ENCODE measurements at places on chromosomes 6 and 20. TPM values are rescaled to one million over a fixed set of nuclear protein-coding genes. Genes with fewer than 3 reads are reported as not detected.

DNA sequence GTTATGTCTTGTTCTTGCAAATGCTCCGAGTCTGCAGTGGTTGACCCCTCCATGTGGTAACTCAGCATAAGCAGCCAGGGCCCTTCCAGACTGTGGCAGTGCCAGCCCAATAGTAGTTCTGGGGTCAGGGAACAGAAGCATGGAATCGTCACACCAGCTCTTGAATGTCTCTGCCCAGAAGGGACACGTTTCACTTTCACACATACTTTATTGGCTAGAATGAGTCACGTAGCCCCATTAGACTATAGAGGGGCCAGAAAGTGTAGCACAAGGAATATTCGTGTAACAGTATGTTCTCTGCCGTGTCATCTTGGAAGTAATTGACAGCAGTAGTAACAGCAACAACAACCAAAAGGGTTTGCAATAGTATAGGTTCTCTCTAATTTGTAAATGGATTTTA, 254.7 kb downstream of the FARS2 start:
- no peak for DNase-seq

DNA sequence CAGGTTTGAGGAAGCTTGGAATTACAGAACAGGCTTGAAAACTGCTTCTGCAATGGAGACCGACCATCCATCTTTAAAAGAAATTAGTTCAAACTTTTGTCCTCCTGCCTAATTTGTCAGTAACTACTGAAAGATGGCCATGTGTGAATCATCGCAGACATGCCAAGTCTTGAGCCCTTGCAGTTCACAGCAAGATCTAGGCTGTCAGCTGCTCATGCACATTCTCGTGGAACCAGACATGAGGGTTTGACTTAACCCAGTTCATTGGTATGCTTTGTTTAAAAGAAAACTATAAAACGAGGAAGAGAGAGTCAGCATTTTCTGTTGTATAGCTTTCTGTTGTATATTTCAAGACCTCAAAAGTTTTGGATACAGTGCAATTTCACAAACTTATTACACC, 74.0 kb upstream of the SAMD5 start:
- no peak for DNase-seq

GRCh38 chr20:40431611-40432010, 257.4 kb downstream of the MAFB start:
- DNase-seq: no peak

The VSTM2L gene
- 2.1 TPM for total RNA-seq

GRCh38 chr6:94478133-94479005, 1059.0 kb upstream of the EPHA7 start:
- DNase-seq: no peak

DNA sequence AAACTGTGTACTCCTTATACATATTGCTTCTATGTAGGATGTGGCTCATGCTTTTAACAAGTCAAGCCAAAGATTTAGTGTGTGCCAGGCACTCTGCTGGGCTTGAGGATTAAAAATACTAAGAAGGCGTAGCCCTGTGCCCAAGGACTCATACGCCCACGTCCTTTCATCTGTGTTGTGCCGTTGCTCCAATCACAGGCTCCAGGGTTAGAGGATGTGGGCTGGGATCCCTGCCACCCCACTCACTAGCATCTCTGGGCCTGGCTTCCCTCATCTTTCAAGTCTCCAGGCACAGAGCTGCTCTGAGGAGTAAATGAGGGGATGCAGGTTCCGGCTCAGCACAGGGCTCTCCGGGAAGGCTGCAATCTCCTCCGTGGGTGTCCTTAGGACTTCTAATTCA, 214.2 kb downstream of the SYNDIG1 start:
- DNase-seq: no peak

The CSNK2B gene
- 189 TPM for total RNA-seq

The PAK5 gene
- total RNA-seq: 0.13 TPM

- no peak for DNase-seq
Observed at GRCh38 chr20:4666001-4666479, 55.7 kb upstream of the PRND start.

DNA sequence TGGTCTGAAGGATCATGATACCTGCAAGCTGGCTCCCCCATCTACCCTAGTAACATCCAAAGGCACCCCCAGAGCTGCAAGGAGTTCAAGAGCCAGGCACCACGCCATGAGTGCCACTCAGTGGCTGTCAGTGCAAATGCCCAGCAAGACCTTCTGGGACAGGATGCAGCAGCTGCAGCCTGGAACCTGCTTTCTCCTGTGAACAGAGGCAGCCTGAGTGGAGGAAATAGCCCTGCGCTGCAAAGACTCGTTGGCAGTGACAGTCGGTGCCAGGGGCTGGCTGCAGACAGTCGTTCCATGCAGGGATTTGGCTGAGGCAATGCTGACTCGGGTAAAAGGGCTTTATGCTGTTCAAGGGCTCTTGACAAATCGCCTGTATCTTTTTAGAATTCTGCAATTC, 15.7 kb upstream of the SSTR4 start:
- peak; percentile 44 for DNase-seq

The MATN4 gene
- 1.2 TPM for total RNA-seq

GRCh38 chr6:156471000-156471399, 306.2 kb upstream of the ARID1B start:
- no peak for DNase-seq

DNA sequence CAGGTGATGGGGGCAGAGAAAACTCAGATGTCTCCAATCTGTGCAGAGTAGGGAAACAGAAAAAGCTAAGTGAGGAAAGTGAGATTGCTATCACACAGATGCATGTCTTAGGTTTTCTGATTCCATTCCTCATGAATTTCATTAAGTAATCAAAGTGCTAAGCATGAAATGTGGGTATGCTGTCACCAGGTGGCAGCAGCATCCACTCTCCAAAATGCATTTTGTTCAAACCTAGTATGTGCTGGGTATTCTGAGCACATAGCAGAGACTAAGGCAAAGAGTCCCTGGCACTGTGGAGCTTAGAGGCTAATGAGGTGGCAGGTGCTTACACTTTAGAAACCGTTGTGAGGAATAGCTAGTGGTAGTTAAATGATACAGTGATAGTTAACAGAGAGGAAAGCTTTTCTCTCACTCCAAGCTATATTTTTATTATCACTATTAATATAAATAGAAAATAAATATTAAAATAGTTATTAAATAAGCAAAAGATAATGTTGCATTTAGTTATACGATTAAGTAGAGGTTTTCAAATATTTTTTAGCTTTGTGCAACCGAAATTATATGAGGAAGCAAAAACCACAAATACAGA, 179.5 kb downstream of the CDH26 start:
- DNase-seq: peak; percentile 4

DNA sequence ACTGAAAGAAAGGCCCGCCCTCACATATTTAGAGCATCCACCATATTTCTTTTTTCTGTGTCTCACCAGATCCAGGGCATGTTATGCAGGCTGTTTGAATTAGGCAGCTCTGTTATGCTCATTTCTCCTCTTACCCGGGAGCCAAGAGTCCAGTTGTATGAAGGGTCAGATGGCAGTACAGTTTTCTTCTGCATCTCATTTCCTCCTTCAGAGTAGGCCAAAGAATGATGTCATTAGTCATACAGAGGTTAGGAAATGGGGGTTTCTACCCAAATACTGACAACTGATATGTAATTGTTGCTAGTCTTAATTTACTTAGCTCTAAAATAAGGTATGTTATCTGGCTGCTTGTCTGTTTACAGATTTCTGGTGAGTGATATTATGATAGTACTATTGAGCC, 130.8 kb downstream of the SOBP start:
- DNase-seq: no peak

The KIAA0408 gene
- 0.38 TPM for total RNA-seq

The TRIM31 gene
- total RNA-seq: not detected

DNA sequence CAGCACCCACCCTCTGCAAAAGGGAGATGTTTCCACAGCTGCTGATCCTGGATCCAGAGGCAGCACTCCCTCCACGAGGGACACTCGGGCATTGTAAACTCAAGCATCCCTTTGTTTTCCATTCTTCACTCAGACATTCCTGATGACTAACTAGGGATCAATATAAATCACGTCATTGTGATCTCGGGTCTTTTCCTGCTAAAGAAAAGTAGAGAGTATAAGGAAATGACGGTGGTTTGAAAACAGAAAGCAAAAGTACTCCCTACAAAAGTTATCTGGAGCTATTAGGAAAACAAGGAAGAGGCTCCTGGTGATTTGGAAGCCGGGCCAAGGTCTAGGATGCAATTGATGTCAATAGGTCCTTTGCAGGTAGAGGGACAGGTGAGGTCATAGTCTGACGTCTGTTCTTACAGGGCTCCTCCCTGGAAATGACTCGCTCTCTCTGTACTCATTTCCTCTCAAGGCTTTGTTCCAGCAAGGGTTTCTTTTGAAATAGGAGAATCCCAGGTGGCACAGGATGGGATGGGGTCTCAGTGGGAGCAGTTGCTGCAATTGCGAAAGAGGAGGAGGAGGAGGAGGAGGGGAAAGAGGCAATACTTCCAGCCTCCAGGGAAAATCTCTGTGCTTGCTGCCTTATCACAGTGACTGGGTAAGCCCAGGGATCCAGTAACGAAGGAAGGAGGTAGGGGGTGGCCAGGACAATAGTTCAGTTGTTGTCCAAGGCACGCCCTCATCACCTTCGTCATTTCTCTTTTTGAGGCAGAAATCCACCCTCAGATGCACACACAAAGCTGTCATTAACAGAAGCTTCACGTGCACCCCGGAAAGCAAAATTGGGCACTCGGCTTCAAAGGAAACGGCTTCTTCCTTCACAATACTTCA, 222.8 kb downstream of the LY86 start:
- DNase-seq: no peak

GRCh38 chr6:33321227-33321626, 3.7 kb upstream of the ZBTB22 start:
- no peak for DNase-seq

GRCh38 chr6:37021356-37022129, 16.1 kb downstream of the FGD2 start:
- DNase-seq: no peak

DNA sequence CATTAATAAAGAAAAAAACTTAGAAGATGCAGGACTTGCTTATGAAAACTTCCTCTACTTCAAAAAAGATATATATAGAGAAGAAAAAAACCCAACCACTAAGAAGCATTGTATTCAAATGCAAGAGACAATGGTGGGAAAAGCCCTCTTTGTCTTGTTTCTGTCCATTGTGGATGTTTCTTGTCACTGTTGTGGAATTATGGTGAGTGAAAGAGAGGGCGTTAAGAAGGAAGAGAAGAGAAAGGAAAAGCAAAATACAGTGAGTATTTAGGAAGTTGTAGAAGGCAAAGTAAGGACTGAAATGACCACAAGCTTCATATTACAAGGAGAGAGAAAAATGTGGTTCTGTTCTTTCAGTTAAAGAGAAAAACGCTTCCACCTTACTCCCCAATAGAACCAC, 14.1 kb upstream of the THBD start:
- no peak for DNase-seq

- no peak for DNase-seq
Observed at GRCh38 chr6:1614448-1615150, 4.9 kb downstream of the FOXC1 start.

The GGTLC1 gene
- total RNA-seq: not detected

The BPIFB1 gene
- total RNA-seq: not detected

The CYP21A2 gene
- total RNA-seq: 0.33 TPM

DNA sequence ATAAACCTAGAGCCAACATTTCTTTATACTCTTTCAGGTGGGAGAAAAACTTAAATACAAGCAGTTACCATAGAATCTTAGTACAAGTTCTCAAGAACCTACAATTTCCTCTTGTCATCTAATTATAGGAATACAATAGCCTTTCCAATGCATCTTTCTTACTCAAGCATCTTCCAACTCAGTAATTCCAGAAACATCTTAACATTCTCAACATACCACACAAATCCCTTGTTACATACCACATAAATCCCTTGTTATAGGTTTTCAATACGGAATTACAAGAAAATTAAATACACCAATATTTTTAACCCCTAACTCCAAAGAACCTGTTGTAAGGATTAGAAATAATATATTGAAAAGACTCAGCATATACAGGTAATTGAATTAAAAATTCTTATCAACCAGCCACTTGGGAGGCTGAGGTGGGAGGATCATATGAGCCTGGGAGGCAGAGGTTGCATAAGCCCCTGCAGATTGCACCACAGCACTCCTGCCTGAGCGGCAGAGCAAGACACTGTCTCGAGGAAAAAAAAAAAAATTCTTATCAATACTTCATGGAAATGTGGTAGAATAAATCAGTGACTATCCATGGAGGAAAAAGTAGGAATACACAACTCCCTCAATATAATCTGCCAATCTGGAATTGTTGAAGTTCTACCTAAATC, 127.5 kb upstream of the CCDC28A start:
- no peak for DNase-seq

DNA sequence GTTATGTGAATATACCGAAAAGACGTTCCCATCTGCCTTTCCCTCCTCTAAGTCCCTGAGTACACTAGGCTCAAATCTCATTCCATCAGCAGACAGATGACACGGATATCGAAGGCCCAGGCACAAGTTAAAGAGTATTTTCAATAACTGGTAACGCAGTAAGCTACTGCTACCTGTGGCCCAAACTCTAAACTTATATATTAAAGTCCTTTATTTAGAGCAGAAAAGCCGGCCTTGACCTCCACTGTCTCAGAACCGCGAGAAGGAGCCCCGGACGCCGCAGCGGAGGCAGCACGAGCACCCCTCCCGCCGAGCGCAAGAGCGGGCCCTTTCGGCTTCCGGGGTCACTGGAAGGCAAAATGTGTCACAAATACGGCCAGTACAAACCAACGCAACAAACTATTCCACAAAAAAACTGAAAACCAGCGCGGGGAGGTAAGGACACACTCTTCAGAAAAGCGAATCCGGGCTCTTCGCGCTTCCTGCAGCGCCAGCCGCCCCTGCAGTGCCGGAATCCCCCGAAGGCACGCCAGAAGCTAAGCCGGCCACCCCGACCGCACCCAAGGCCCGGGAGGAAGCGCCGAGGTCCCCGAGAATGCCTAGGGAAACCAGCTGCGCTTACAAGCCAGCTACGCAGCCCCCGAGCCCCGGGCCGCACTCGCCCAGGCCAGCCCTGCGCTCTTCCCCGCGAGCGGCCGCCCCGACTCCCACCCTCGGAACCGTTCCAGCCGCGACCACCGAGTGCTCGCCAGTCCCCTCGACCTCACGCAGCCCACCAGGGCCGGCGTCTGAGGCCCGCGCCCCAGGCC, 681 bp downstream of the DIDO1 start:
- peak; percentile 42 for DNase-seq

The RAD21L1 gene
- total RNA-seq: not detected

DNA sequence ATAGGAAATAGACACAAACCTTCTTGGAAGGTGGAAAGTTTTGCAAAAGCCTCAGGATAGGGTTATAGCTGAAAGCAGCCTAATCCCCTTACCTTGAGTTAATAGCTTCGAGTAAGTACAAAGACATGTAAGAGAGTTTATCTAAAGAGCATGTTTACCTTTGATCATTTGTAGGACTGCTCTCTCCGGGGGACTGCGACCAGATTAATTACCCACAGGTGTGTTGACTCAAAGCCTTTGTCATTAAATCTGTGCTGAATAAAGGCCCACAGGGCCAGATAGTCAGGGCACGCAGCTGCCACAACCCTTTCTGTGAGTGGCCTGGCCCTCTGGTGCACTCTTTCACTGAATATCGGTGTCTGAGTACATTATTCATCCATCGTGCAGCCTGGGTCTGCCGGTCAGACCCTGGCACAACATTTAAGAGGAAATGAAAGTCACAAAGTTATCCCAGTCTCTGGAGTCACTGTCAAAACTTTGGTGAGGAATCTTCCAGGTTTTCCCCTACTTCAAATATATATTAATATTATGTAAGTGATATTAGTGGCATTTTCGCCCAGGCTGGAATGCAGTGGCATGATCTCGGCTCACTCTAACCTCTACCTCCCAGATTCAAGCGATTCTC, 5.4 kb upstream of the MICA start:
- DNase-seq: no peak

- no peak for DNase-seq
Observed at GRCh38 chr6:2635911-2636310, 114.8 kb downstream of the MYLK4 start.

- DNase-seq: no peak
Observed at GRCh38 chr20:45309075-45309474, 976 bp upstream of the MATN4 start.

The GSTA3 gene
- not detected for total RNA-seq

Measured in thyroid gland (tissue), 4 donors.